ENCODE measurements at places on chromosomes 2 and 18. TPM values are rescaled to one million over a fixed set of nuclear protein-coding genes. Genes with fewer than 3 reads are reported as not detected.

The NETO1 gene
- not detected for total RNA-seq

The IL36G gene
- not detected for total RNA-seq

The CERKL gene
- not detected for total RNA-seq

- H3K36me3 ChIP-seq: no peaks in the 10 kb centered on the region
- no peak overlapping the region for H3K27ac ChIP-seq
- H3K27me3 ChIP-seq: no peaks in the 10 kb centered on the region
- no peak for DNase-seq
- H3K4me1 ChIP-seq: no peaks in the 10 kb centered on the region
- H3K4me3 ChIP-seq: no peak overlapping the region
Observed at GRCh38 chr18:6376433-6377229, 38.1 kb downstream of the L3MBTL4 start.

DNA sequence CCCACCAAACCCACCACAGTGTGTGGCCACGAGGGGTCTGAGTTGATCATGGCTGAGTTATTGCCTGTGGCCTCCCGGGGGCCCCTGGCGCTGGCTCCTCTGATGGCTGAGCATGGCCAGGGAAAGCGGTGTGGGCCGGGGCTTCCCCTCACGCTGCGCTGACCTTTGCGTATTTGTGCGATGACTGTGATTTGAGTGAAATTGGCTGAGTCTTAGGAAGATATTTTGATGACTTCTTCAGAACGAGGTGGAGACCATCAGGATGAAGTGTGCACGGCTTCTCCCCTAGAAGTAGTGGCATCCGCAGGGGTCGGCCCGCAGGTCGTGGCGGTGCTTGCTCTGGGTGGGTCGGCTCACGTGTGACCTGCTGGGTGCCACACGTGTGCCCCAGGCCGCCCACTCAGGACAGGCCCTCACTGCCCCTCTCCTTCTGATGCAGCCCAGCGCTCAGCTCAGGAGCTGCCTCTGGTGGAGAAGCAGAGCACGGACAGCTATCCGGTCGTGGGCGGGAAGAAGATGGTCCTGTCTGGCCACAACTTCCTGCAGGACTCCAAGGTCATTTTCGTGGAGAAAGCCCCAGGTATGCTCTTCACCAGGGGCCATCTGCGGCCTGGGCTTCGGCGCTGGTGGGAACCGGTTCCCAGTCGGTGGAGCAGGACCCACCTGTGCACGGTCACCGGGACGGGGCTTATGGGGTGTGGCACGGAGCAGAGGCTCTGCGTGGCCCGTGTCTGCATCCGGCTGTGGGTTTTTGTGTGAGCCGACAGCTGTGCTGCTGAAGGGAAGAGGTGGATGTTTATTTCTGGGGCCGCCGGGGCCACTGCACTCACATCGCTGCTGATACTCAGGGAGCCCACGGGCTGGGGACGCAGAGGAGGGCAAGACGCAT, 55.8 kb downstream of the NFATC1 start:
- H3K4me3 ChIP-seq: no peak overlapping the region
- no peaks in the 10 kb centered on the region for H3K4me1 ChIP-seq
- no peaks in the 10 kb centered on the region for H3K27me3 ChIP-seq
- no peak for DNase-seq

- no peaks in the 10 kb centered on the region for H3K27me3 ChIP-seq
- no peak for DNase-seq
- no peaks in the 10 kb centered on the region for H3K36me3 ChIP-seq
- H3K4me3 ChIP-seq: no peak overlapping the region
Observed at GRCh38 chr2:138658187-138658894, 121.8 kb downstream of the NXPH2 start.

DNA sequence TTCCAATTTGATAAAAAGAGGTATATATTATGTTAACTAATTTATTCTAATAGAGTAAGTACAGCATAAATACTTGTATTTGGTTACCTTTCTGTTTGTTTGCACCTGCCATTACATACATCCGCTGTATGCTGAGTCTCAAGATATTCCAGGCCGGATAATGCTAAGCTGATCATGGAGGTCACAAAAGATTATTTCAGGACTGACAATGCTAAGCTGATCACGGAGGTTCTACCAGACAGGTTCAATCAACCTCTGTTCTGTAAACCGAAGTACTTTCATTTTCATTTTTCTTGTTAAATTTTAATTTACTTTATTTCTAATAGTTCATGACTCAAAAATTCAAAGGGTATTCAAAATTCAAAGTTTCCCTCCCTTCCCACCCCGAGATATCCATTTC, 31.1 kb downstream of the PNO1 start:
- H3K4me1 ChIP-seq: peaks cover 11% of the 10 kb centered on the region
- no peak for DNase-seq
- H3K4me3 ChIP-seq: no peak overlapping the region

- peaks cover 2% of the 10 kb centered on the region for H3K27me3 ChIP-seq
- DNase-seq: no peak
- no peaks in the 10 kb centered on the region for H3K36me3 ChIP-seq
Observed at GRCh38 chr2:29954316-29954715, 32.9 kb upstream of the ALK start.

DNA sequence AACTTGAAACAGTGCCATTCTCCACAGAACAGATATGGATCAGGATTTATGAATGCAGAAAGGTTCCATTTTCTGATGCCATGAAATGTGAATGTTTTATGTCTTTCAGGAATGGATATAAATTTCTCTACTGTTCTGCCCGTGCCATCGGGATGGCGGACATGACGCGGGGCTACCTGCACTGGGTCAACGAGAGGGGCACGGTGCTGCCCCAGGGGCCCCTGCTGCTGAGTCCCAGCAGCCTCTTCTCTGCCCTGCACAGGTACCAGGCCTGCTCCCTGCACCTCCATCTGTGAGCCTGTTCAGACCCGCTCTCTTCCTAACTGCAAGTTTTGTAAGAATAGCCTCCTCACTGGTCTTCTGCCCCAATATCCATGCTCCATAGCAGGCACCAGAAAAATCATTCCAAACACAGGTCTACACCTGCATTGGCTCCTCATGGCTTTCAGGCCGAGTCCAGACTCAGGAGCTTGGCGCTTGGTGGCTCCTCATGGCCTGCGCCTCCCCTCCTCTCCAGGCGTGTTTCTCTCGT, 68.6 kb downstream of the LPIN1 start:
- no peak overlapping the region for H3K4me3 ChIP-seq
- DNase-seq: no peak
- H3K27ac ChIP-seq: no peak overlapping the region
- H3K36me3 ChIP-seq: peaks cover 2% of the 10 kb centered on the region
- H3K27me3 ChIP-seq: no peaks in the 10 kb centered on the region
- H3K4me1 ChIP-seq: no peaks in the 10 kb centered on the region

All from aorta (tissue), 5 donors.